A549 (cell line): ENCODE measurements at places on chromosomes 2 and 18. TPM values are rescaled to one million over a fixed set of nuclear protein-coding genes. Genes with fewer than 3 reads are reported as not detected.

The PCBP1 gene
- 284 to 310 TPM (median 304 TPM) in 3 replicates for polyA plus RNA-seq

The XDH gene
- polyA plus RNA-seq, result 0.71 to 1.0 TPM (median 0.88 TPM) in 3 replicates

The ACKR3 gene
- polyA plus RNA-seq, result 25.4 to 34.9 TPM (median 33.2 TPM) in 3 replicates

The MAPK4 gene
- 0.01 to 0.04 TPM (median 0.03 TPM) in 3 replicates for polyA plus RNA-seq

The NETO1 gene
- not detected in 3 replicates for polyA plus RNA-seq

The CCNT2 gene
- polyA plus RNA-seq, result 12.6 to 14.8 TPM (median 12.8 TPM) in 3 replicates

The SFXN5 gene
- polyA plus RNA-seq, result 18.2 to 20.4 TPM (median 19.6 TPM) in 3 replicates

The G6PC2 gene
- not detected in 3 replicates for polyA plus RNA-seq

The CHMP1B gene
- polyA plus RNA-seq, result 34.4 to 44.9 TPM (median 39.3 TPM) in 3 replicates

The C2orf80 gene
- polyA plus RNA-seq, result not detected in 3 replicates

The MDH1B gene
- 3.1 to 4.0 TPM (median 3.2 TPM) in 3 replicates for polyA plus RNA-seq

The EMX1 gene
- 0.05 TPM in 1 of 3 replicates, not detected in the others for polyA plus RNA-seq

The NPAS2 gene
- 27.5 to 31.5 TPM (median 31.4 TPM) in 3 replicates for polyA plus RNA-seq

The VWC2L gene
- not detected in 3 replicates for polyA plus RNA-seq

The GKN2 gene
- polyA plus RNA-seq, result 3.3 to 3.7 TPM (median 3.5 TPM) in 3 replicates

The VIL1 gene
- polyA plus RNA-seq, result 1.2 to 1.9 TPM (median 1.9 TPM) in 3 replicates

The OSR1 gene
- 3.9 to 4.5 TPM (median 4.4 TPM) in 3 replicates for polyA plus RNA-seq

The AQP12A gene
- polyA plus RNA-seq, result not detected in 3 replicates

The RAD51AP2 gene
- not detected in 3 replicates for polyA plus RNA-seq

The SERTAD2 gene
- polyA plus RNA-seq, result 11.8 to 13.1 TPM (median 12.2 TPM) in 3 replicates

The ACTG2 gene
- polyA plus RNA-seq, result 0.26 to 0.51 TPM (median 0.33 TPM) in 3 replicates

The MC2R gene
- polyA plus RNA-seq, result not detected in 3 replicates

The ACSL3 gene
- 89.1 to 142 TPM (median 128 TPM) in 3 replicates for polyA plus RNA-seq

The SPATA3 gene
- polyA plus RNA-seq, result not detected in 3 replicates

The ARHGAP15 gene
- polyA plus RNA-seq, result not detected in 3 replicates

The ZNF638 gene
- 74.2 to 81.1 TPM (median 75.6 TPM) in 3 replicates for polyA plus RNA-seq

The UGT1A3 gene
- polyA plus RNA-seq, result 0.08 to 0.23 TPM (median 0.17 TPM) in 3 replicates

The IL36A gene
- polyA plus RNA-seq, result not detected in 3 replicates

The MALL gene
- 115 to 123 TPM (median 123 TPM) in 3 replicates for polyA plus RNA-seq

The RAB31 gene
- 16.9 to 20.5 TPM (median 18.5 TPM) in 3 replicates for polyA plus RNA-seq

The RASGRP3 gene
- polyA plus RNA-seq, result 1.5 to 1.7 TPM (median 1.5 TPM) in 3 replicates

The TMEM182 gene
- polyA plus RNA-seq, result 5.3 to 5.7 TPM (median 5.4 TPM) in 3 replicates

The KIAA2012 gene
- polyA plus RNA-seq, result 0.03 to 0.05 TPM (median 0.04 TPM) in 3 replicates

The HS1BP3 gene
- polyA plus RNA-seq, result 17.7 to 23.5 TPM (median 20.5 TPM) in 3 replicates

The AFF3 gene
- polyA plus RNA-seq, result not detected in 3 replicates

The GREB1 gene
- 1.1 to 1.4 TPM (median 1.4 TPM) in 3 replicates for polyA plus RNA-seq
